Activated naive CD8-positive, alpha-beta T cell treated with anti-CD3 and anti-CD28 coated beads, Interleukin-2, amount 50 U/mL, for 24 hours (primary cell): ENCODE measurements at places on chromosomes 16 and 17.

DNA sequence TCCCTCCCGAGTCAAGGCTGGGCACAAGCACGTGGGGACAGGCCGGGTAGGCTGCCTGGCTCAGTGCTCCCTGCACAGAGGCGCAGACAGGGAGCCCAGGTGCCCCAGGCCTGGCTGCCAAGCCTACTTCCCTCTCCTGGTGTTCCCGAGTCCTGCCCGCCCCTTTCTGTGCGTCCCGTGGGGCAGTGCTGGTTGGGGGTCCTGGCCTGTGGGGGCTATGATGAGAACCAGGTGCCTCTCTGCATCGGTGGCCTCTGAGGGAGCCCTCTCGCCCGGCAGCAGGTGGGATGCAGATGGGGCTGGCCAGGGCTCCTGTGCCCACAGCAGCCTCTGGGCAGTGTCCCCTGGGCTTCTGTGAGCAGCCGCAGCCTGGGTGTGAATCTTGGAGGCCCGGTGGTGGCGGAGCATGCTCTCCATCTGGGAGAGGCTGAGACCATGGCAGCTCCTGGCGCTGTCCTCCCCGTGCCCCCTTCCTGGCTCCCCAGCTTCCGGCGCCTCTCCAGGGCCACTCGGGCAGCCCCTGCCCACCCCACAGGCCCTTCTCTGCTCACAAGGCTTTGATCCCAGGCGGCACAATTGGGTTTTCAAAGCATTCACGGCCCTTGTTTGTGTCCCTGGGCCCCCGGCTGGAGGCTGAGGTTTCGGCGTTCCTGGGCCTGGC lies 7.2 kb downstream of the CENPX start:
- no peak overlapping the region for H3K4me3 ChIP-seq
- H3K4me1 ChIP-seq, result no peaks in the 10 kb centered on the region
- no peaks in the 10 kb centered on the region for H3K27me3 ChIP-seq
- no peak overlapping the region for H3K27ac ChIP-seq
- no peak for DNase-seq

GRCh38 chr17:1995321-1995892 lies 29.7 kb downstream of the RTN4RL1 start:
- no peaks in the 10 kb centered on the region for H3K4me1 ChIP-seq
- no peak overlapping the region for H3K4me3 ChIP-seq
- DNase-seq, result no peak
- H3K36me3 ChIP-seq, result no peaks in the 10 kb centered on the region
- H3K27ac ChIP-seq, result no peak overlapping the region

DNA sequence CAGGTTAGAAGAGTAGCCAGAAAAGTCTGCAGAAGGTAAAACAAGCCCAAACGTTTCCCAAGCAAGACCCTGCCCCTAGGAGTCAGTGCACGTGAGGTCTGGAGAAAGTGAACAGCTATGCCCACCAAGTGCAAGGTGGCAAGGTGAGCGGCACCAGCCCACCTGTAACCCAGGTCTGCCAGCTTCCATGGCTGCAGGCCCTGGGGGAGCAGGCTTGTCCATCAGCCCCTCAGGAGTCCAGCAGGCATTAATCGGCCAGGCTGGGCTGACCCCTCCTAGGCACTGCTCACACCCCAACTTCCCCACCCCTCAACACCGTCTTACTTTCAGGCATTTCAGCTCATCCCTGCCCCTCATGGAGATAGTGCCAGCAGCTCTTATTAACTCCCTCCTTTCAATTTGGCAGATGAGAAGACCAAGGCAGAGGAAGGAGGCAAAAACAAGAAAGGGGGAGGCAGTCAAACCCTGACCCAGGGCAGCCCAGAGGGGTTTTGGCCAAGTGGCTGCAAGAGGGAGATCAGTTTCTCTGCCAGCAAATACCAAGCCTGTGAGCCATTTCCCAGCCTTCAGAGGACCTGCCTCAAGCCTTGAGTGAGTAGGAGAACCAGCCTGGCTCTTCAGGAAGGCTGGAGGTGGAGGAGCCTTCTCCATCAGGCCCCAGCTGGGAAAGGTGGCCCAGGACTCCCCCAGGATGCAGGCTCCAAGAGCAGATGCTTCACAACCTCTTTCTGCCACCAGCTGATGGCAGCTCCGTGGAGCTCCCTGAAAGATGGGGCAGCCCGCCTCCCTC lies 14.7 kb downstream of the BEAN1 start:
- no peak for DNase-seq
- H3K27ac ChIP-seq, result no peak overlapping the region
- peaks cover 16% of the 10 kb centered on the region for H3K27me3 ChIP-seq
- H3K4me1 ChIP-seq, result no peaks in the 10 kb centered on the region

GRCh38 chr17:16027708-16028584 lies 28.3 kb downstream of the TTC19 start:
- H3K4me3 ChIP-seq, result peak overlapping the region; percentile 73
- peaks cover 49% of the 10 kb centered on the region for H3K4me1 ChIP-seq
- H3K36me3 ChIP-seq, result peaks cover 85% of the 10 kb centered on the region
- peak; percentile 56 for DNase-seq
- H3K27ac ChIP-seq, result peak overlapping the region; percentile 96

GRCh38 chr17:56656701-56657327 lies 63.3 kb downstream of the NOG start:
- H3K4me3 ChIP-seq, result no peak overlapping the region
- no peak overlapping the region for H3K27ac ChIP-seq
- H3K4me1 ChIP-seq, result peaks cover 7% of the 10 kb centered on the region
- no peak for DNase-seq
- no peaks in the 10 kb centered on the region for H3K36me3 ChIP-seq
- peaks cover 6% of the 10 kb centered on the region for H3K27me3 ChIP-seq
